Osteocyte (in vitro differentiated cells): ENCODE measurements at places on chromosomes 1 and 21. TPM values are rescaled to one million over a fixed set of nuclear protein-coding genes. Genes with fewer than 3 reads are reported as not detected.

The ANKRD35 gene
- total RNA-seq = not detected in 2 replicates

The TRIM46 gene
- 6.1 and 7.7 TPM in 2 replicates for total RNA-seq

The SYNC gene
- 23.0 and 24.6 TPM in 2 replicates for total RNA-seq

The ELAPOR1 gene
- 0.31 and 0.83 TPM in 2 replicates for total RNA-seq

The KRTAP19-7 gene
- not detected in 2 replicates for total RNA-seq

The CNKSR1 gene
- 0.89 and 1.1 TPM in 2 replicates for total RNA-seq

DNA sequence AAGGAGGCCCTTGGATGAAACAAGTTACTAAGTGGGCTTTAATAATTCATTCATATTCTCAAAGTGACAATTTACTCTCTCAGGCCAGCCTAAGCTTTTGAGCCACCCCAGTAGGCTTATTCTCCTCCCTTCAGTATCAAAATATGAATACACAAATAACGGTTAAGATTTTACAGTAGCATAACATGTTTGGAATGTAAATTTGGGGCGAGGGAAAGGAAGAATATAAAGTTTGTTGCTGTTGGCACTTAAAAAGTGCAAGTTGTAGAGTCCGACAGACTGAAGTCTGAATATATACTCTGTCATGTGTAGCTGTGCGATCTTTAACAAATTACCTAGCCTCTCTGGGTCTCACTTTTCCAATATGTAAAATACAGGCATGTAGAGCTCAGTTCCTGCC lies 22.6 kb upstream of the MYSM1 start:
- no peaks in the 10 kb centered on the region for H3K27me3 ChIP-seq
- no peaks in the 10 kb centered on the region for H3K36me3 ChIP-seq

GRCh38 chr21:34981791-34982190 lies 67.3 kb downstream of the RUNX1 start:
- DNase-seq = no peak
- H3K27ac ChIP-seq = no peak overlapping the region
- no peak overlapping the region for H3K4me3 ChIP-seq
- H3K27me3 ChIP-seq = no peaks in the 10 kb centered on the region

DNA sequence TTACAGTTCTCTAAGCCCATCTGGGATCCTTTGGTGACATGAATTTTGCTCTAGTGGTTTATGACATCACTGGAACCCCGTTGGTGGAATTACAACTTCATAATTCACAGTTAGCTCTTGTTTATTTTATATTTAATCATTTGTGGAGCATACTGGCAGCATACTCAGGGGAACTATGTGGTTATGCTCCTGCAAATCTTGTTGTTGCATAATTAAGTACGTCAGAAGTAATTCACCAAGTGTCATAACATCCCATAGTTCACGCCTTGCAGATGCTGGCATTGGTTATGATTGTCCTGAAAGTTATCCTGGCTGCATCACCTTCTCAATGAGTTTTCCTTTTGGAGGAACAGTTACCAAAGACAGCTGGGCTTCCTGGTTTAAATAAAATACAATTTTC lies 16.5 kb downstream of the PRRX1 start:
- no peaks in the 10 kb centered on the region for H3K27me3 ChIP-seq
- H3K36me3 ChIP-seq = peaks cover 23% of the 10 kb centered on the region
- no peak overlapping the region for H3K4me3 ChIP-seq
- peak overlapping the region; percentile 56 for H3K27ac ChIP-seq

DNA sequence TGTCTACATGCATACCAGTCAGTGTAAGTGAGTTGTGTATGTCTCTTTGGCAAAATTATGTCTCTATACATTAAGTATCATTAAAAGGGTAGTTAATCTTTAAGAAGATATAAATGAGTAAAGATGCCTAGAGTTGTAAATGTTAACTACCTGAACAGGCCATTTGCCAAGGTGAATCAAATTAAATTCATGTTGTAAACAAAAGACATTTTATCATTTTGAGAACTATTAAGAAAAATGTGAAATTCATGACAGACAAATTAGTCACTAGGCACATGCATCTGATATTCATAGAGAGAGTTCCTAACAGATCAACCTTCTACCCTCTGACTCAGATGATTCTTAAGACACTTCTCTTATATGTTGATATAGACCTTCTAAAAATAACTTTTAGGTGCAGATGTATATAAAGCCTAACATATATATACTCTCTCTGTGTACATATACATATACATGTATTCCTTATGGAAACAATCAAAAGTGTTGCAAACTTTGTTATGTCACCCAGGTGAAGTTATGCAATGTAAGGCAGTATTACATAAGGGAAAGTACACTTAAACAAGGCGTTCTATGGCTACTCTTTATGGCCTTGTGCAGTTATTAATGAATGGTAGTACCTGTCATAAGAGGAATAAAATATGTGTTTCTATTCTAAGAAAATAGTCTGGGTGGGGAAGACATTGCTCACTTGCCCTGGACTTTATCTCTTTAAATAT lies at the start of gene TMPRSS15:
TMPRSS15 (minus strand) TSS at position 51 of the 716 bp plus-strand sequence. CDS start 163 bp downstream, outside the sequence.
- no peaks in the 10 kb centered on the region for H3K36me3 ChIP-seq
- no peak within 1 kb of the TSS for H3K4me3 ChIP-seq
- H3K4me1 ChIP-seq = no peaks in the 10 kb centered on the region
- DNase-seq = no peak

- H3K36me3 ChIP-seq = no peaks in the 10 kb centered on the region
- H3K27me3 ChIP-seq = peaks cover 29% of the 10 kb centered on the region
- no peak overlapping the region for H3K4me3 ChIP-seq
- no peak for DNase-seq
- H3K4me1 ChIP-seq = peaks cover 14% of the 10 kb centered on the region
- H3K27ac ChIP-seq = no peak overlapping the region
Observed at GRCh38 chr1:203048555-203049051, 22.3 kb downstream of the PPFIA4 start.

- H3K4me1 ChIP-seq = peaks cover 17% of the 10 kb centered on the region
- DNase-seq = no peak
- H3K27me3 ChIP-seq = peaks cover 21% of the 10 kb centered on the region
- no peak overlapping the region for H3K27ac ChIP-seq
Observed at GRCh38 chr1:38076038-38076437, 29.4 kb upstream of the POU3F1 start.

DNA sequence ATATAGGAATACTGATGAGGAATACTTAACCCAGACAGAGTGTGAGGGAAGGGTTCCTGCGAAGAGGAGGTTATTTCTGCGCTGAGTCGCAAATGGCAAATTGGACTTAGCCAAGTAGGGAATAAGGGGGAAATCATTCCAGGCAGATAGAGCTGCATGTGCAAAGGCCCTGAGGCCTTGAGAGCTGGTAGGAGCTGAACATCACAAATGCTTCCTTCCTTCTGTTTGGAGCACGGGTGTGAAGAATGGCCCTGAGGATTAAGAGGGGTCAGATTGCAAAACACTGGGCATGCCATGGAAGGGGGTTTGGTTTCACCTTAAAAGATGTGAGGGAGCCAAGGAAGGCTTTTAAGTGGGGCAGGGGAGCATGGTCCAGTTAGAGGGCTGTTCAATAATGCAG lies 12.4 kb downstream of the IER5 start:
- no peaks in the 10 kb centered on the region for H3K36me3 ChIP-seq
- no peak for DNase-seq
- no peak overlapping the region for H3K4me3 ChIP-seq
- peaks cover 88% of the 10 kb centered on the region for H3K4me1 ChIP-seq
- H3K27ac ChIP-seq = peak overlapping the region; percentile 53

DNA sequence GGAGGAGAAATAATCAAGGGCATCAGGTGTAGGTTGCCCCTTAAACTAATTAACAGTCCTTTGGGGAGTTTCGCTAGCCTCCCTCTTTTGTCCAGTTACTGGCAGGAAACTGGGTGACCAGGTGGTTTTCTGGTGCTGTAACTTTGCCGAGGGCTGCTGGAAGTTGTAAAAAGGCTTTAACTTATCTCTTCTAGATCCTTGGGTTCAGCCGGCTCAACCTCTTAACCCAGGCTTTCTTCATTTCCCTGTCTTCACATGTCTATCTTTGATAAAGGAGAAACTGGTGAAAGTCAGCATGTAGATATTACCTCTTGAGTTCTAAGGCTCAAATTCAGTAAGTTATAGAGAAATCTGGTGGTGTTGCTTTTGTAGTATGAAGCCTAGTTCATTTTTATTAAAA lies 289.7 kb upstream of the NRIP1 start:
- no peaks in the 10 kb centered on the region for H3K27me3 ChIP-seq
- H3K4me1 ChIP-seq = no peaks in the 10 kb centered on the region
- H3K36me3 ChIP-seq = no peaks in the 10 kb centered on the region
- no peak for DNase-seq
- no peak overlapping the region for H3K27ac ChIP-seq

- no peak overlapping the region for H3K4me3 ChIP-seq
- no peaks in the 10 kb centered on the region for H3K36me3 ChIP-seq
- DNase-seq = no peak
- H3K4me1 ChIP-seq = peaks cover 11% of the 10 kb centered on the region
Observed at GRCh38 chr21:27250366-27250765, 283.5 kb upstream of the ADAMTS5 start.

DNA sequence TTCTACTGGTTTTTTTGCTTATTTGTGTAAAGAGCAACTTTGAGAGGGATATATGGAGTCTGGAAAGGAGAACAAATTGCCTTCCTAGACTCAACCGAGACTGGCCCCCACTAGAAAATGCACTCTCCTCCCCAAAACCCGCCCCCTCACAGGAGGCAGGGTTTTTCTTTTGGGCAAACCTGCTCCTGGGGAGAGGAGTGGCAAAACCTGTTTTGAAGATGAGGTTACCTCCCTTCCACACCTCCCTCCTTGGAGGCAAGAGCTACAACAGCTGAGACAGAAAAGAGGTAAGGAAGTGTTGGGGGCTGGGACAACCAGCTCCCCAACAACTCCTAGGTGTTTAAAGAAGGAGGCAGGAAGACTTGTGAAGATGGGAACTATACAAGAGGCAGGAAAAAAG lies at the start of gene BNIPL:
BNIPL (plus strand) TSS at position 231 of the 400 bp plus-strand sequence; CDS start at position 371, 140 bp downstream.
- peaks cover 27% of the 10 kb centered on the region for H3K36me3 ChIP-seq
- H3K27me3 ChIP-seq = no peaks in the 10 kb centered on the region
- H3K4me3 ChIP-seq = no peak within 1 kb of the TSS
- H3K27ac ChIP-seq = no peak within 1 kb of the TSS
- H3K4me1 ChIP-seq = no peaks in the 10 kb centered on the region

- H3K4me1 ChIP-seq = no peaks in the 10 kb centered on the region
- H3K4me3 ChIP-seq = no peak overlapping the region
- DNase-seq = peak; percentile 80
- no peak overlapping the region for H3K27ac ChIP-seq
- H3K36me3 ChIP-seq = peaks cover 36% of the 10 kb centered on the region
Observed at GRCh38 chr1:3633344-3634058, 8.7 kb downstream of the TPRG1L start.

- H3K4me1 ChIP-seq = no peaks in the 10 kb centered on the region
- H3K27me3 ChIP-seq = no peaks in the 10 kb centered on the region
- no peaks in the 10 kb centered on the region for H3K36me3 ChIP-seq
Observed at GRCh38 chr1:49651136-49651535, 372.6 kb downstream of the AGBL4 start.

DNA sequence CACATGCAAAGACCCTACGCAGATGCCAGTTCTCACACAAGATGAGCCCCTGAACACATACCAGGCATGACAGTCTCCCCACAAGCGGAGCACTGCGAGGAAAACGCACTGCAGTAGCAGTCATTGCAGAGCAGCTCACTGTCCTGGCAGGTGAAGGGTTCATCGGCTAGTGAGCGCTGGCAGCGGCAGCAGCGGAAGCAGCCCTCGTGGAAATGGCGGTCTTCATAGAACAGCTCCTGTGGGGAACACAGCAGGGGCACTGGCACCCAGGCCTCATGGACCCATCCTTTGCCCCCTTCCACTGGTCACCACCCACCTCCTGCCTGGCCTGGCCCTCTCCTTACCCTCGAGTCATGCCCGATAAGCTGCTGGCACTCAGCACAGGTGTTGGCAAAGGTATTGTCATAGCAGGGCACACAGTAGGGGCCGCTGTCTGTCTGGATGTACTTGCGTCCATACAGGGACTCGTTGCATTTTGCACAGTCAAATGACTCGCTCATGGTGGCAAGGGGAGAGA lies 6.3 kb downstream of the FHL3 start:
- no peak for DNase-seq
- H3K27ac ChIP-seq = peak overlapping the region; percentile 99
- H3K4me3 ChIP-seq = no peak overlapping the region

DNA sequence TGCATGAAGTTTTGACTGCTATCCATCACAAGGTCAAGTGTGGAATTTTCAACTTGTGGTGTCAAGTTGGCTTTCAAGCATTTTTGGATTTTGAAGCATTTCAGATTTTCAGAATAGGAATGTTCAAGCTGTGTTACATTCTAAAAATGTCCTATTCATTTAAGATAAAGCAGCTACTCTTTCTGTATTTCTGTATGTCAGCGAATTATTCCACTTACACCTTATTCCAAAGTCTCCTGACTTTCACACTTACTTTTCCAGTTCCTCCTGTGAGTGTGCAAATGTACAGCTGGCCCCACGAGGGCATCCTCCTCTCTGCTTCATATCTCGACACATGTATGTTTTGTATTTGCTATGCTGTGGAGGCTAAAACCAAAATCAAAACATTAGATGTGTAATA lies 51.9 kb downstream of the RC3H1 start:
- H3K4me3 ChIP-seq = no peak overlapping the region
- H3K4me1 ChIP-seq = peaks cover 3% of the 10 kb centered on the region
- no peaks in the 10 kb centered on the region for H3K27me3 ChIP-seq

- no peak overlapping the region for H3K4me3 ChIP-seq
- peaks cover 11% of the 10 kb centered on the region for H3K4me1 ChIP-seq
- no peaks in the 10 kb centered on the region for H3K36me3 ChIP-seq
- no peak for DNase-seq
- no peak overlapping the region for H3K27ac ChIP-seq
Observed at GRCh38 chr1:216604771-216605170, 118.5 kb downstream of the ESRRG start.

GRCh38 chr1:33188572-33189275 lies 6.9 kb upstream of the TRIM62 start:
- H3K27ac ChIP-seq = no peak overlapping the region
- H3K36me3 ChIP-seq = no peaks in the 10 kb centered on the region
- no peak overlapping the region for H3K4me3 ChIP-seq
- no peak for DNase-seq
